ENCODE measurements at places on chromosomes 6 and 20.

DNA sequence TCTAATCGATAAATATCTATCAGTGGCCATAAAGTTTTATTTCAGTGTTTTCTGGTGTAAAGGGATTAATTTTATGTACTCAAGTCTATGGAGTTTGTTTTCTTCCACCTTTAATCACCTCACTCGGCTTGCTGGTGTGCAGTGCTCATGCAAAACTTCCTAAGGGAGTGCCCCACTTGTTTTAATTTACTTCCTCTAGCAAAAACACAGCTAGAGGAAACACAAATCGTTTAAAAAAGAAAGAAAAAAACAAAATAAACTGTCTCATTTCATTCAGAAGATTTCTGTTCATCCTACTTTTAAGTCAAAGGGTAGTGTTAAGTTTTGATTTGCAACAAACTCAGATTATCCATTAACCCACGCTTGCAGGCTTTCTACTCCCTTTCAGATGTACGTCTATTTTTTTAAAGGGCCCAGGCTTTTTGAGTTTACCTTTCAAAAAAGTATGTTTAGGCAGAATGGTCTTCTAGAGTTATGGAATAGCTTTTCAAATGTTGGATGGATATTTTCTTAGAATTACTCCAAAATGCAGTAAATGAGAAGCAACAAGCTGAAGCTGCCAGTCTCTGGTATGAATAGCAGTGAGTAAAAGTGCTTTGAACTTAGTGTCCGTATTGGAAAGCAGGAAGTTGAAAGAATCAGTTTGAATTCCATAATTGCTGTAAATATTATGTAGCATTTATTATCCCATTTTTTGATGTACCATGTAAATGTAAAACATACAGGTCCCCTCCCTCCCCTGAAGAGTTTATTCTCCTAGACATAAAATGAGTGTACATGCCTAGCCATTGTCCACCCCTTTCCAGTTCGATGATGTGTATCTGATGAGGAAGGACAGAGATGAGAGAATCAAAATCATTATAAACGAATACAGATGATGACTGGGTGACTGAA is 113.3 kb downstream of the SLC16A10 start:
- no peak for DNase-seq

DNA sequence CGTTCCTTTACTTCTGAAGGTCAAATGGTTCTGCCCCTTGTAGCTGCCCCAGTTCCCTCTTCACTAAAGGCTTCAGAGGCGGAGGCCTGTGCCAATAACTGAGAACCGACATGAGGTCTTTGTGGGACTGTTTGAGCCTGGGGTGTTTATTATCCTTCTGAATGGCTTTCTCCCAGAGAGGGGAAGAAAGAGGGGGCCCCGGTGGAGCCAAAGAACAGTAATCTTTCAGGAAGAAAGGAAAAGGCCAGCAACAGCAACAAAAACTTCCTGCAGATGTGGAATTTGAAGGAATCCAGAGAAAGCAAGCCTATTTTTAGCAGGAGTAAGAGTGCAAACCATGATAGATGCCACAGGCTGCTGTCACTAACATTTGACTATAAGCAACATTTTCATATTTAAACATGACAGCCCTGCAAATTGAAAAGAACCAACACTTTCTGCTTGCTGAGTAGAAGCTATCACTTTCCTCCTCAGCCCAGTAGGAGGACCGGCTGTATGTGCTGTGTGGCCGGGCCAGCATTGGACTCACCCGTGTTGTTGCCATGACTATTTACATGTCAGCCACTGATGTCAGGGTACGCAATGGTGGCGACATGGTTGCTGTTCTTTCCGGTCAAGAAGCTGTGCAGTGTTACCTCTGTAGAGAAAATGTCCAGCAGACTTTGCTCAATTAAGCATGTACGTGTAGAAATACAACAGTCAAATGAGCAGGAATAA is 121.3 kb downstream of the SOBP start:
- no peak for DNase-seq

DNA sequence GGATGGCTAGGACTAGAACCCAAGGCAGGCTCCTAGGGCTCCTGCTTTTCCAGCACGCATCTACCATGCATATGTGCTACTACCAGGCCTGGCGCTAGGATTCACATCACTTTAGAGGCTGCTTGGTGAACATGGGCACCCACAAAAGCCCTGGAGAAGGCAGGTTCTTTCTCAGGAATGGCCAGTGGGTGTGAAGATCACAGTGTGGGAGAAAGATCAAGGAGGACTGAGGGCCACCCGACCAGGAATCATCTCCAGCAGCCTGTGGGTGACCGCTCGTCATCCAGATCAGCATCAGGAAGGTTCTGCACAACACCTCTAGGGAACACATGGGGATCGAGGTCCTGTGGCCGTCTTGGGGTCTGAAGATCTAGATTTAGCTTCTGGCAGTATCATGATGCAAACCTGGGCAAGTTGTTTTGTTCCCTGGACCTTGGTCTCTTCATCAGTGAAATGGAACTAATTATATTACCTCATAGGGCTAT is 27.3 kb downstream of the SRSF3 start:
- DNase-seq = no peak

DNA sequence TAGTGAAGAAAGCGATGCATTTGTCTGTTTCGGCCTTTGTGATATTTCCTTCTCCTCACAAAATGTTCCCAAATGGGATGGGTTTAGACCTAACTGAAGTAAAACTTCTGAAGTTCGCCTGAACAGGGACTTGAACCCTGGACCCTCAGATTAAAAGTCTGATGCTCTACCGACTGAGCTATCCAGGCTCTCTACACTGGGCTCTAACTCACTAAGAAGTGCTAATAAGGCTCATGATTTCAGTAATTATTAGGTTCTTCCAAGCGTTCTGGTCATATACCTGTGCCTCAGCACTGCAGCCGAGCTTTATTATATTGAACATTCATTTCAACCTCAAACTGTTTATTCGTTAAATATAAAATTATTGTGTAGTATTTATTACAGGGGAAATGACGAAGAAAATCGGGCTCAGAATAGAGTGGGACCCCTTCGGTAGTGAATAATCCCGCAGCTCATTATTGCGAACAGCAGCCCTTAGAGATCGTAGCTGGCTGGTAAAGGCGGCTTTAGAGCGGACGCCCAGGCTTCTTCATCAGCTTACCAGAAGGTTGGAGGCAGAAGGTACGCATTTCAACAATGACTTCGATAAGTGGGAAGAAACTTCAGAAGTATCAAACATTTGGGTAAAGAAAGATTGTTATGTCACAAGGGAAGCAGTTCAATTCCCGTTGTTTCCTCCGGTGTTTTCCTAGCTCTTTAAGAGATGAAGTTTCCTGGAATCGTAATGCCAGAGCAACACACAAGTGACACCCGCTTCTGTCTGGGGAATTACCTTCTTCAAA is 119.0 kb upstream of the ZNF184 start:
- no peak for DNase-seq

DNA sequence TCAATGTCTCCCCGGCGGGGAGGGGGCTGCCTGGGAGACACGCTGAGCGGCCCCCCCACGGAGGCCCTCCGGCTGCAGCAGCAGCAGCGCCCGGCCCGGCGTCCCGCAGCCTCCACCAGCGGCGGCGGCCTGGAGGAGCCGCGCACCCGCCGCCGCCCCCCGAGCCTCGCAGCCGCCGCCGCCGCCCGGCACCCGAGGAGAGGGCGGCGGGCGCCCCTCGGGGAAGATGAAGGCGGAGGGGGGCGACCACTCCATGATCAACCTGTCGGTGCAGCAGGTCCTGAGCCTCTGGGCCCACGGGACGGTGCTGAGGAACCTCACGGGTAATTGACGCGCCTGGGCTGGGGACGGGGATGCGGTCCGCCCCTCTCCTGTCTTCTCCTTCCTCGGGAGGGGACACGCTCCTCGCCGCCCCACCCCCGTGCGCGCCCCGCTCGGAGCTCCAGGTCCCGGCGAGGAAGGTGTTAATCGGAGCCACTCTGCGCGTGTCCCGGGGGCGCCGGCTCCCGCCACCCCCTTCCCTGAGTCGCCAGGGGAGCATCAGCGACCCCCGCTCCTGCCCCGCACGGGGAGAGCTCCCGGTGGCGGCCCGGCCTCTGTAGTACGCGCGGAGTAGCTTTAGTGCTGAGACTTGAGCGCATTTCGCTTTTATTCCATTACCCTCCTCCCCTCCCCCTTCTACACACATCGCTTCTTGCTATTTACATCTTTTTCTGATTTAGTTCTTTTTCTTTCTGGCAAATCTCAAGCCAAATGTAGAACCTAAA is 686 bp downstream of the TMEM170B start:
- DNase-seq = peak; percentile 48

DNA sequence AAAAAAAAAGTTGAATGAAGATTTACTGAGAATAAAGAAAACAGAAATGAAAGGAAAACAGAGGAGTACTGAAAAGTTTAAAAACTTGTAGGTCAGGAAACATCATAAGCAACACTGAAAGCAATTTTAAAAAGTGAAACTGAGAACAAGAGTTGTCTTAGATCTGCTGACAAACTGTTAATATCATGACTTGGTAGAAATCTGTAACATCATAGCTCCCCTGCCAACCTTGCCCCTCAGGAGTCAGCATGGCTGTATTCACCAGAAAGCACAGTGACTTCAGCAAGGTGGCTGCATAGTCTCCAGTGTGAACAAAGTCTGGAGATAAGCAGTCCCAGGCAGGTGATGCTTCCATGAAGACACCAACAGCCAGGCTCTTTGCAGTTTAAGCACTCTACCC is 5.3 kb downstream of the NAA20 start:
- no peak for DNase-seq

DNA sequence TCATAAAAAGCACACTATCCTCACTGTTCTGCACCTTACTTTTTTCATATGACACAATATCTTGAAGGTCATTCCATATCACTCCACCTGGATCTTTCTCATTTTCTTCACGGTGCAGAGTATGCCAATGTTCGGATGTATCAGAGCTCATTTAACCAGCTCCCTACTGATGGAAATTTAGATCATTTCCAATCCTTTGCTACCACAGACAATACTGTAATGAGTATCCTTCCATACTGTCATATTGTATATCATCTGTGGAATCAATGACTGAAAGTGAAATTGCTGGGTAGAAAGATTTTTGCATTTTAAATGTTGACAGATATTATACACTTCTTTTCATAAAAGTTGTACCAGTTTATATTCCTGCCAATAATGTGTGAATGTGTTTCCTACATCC is 2.2 kb upstream of the RAB44 start:
- DNase-seq = no peak

DNA sequence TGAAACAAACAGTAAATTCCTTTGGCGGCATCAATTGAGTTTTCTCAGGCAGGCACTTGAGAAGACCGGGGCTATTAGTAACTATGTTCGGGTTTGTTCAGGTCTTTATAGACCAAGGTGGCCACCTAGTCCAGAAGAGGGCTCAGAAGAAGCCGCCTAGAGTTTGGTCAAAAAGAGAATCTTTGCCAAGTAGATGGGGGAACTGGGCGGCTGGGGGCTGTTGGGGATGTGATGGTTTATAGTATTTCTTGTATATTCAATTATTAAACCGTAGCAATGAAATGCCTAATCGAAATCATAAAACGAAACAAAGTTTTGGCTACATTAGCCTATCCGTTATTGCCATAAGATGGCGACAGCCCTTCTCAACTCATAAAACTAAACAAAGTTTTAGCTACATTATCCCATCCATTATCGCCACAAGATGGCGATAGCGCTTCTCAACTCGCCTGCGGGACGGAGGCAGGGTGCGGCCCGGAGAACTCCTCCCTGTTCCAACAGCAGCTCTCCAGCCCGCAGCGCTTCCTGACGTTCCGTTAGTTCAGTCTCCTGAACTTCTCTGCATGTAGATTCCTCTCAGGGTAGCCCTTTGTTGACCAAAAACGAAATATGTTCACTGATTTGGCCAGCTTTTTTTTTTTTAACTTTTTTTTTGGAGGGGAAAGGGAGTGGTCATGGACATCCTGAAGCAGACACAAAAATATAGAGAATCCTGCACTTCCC is 120.5 kb upstream of the PRSS16 start:
- peak; percentile 91 for DNase-seq

DNA sequence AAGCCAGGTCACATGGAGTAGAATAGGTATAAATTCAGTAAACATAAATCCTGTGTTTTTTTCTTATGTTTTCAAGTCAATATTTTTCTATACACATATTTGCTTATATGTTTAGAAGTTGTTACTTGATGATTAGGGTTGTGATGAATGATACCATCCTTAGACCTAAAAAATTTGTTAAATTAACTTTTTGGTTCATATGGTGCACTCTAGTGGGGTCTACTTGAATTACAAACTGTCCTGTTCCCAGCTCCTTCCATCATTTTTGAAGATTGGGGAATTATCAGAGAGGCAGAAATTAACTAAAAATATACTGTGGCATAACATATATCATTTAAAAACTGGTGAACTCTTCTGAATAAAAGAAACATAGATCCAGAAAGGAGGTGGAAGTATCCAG is 48.3 kb upstream of the RIPPLY2 start:
- no peak for DNase-seq

GRCh38 chr20:63519668-63520503 is 679 bp upstream of the PPDPF start:
- peak; percentile 71 for DNase-seq

DNA sequence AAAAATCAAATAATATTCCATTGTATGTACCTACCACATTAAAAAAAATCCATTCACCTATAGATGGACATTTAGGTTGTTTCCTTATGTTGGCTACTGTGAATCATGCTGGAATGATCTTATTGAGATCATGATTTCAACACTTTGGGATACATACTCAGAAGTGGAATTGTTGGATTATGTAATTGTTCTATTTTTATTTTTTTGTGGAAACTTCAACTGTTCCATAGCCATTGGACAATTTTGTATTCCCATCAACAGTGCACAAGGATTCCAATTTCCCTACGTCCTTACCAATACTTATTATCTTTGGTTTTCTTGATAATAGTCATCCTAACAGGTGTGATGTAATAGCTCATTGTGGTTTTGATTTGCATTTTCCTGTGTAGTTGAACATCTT is 834.0 kb downstream of the MAFB start:
- DNase-seq = no peak

DNA sequence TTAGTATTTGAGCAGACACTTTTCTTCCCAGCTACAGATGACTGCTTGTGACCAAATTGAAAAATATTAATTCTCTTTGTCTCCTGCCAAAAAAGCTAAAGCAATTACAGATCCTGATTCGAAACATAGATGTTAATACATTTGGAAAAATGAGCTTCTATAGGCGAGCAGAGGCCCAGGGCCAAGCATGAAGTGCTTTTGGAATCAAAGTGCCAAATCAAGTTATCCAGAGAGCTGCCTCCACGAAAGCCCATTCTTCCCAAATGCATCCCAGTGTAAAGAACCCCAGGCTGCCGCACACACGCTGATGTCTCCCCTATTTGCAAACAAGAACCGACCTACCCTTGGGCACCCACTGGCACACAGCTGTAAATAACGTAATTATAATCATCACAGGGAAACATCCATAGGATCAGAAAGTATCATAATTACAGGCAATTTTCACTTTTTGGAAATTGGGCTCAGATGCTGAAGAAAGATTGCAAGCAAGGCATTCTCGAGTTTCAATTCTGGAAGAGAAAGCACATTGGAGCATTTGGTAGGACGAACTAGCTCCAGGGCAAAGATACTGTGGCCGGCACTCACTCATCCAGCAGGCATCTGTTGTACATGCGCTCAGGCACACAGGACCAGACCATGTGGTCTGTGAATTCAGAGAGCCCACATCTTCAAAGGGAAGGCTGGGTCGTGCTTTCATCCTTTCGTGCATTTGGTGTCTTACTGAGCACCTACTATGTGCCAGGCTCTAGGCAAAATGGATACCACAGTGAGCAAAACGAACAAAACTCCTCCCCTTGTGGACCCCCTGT is 45.9 kb downstream of the BMP7 start:
- no peak for DNase-seq

GRCh38 chr6:119297049-119297448 is 52.5 kb downstream of the MAN1A1 start:
- no peak for DNase-seq

All from DND-41 (cell line).